ENCODE measurements at places on chromosomes 2 and 18.
A peak's percentile ranks its signal among the peaks of the same experiment; 100 is the strongest.

DNA sequence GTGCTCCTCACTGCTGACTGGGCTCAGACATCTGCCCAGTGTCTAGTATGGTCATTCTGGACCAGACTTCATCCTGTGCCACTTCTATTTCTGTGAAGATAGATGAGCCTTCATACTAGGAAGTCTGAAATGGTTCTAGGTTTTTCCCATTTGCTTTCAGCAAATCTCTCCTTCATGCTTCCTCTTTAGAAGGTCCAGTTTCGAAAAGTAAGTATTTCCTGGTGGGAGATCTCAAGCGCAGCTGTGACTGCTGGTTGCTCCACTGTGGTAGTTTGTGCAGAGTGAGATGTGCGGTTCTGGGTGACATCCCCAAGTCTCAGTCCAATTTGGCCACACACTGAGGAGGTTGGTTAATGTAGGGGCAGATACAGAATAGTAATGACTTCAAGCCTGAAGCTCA, 14.4 kb downstream of the IL36B start:
- no peak for DNase-seq

DNA sequence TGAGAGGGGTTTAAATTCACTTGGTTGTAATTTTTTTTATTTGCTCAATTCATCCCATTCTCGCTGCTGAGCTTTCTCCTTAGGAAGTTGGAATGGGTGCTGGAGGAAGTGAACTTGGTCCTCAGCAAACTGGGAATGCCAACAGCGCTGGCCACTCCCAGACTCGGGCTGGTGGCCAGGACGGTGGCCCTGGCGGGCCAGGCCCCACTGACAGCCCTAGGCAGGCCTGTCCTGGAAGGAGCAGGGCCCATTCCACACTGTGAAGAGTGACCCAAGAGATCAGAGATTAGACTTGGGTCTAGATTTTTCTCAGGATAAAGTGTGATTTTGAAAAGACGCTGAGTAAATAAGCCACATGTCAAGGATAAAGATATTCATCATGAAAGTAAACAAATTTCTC, 132.7 kb downstream of the HDAC4 start:
- no peak for DNase-seq

DNA sequence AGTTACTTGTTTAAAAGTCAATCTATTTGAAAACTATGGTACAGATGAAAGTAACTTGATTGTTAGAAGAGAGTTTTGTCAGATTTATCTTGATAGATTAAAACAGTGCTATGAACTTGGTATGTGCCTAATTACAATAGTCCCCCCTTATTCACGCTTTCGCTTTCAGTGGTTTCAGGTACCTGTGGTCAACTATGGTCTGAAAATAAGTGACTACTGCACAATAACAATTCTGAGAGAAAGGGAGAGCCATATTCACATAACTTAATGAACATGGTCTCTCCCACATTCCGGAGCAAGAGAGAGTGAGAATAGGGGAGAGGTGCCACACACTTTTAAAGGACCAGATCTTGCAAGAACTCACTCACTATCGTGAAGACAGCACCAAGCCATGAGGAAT, 13.2 kb upstream of the MAP4K4 start:
- no peak for DNase-seq

GRCh38 chr2:15092181-15092580, 459.7 kb downstream of the LRATD1 start:
- no peak for DNase-seq

- no peak for DNase-seq
Observed at GRCh38 chr2:142992840-142993239, 115.4 kb downstream of the KYNU start.

- no peak for DNase-seq
Observed at GRCh38 chr2:144133936-144134665, 385.8 kb downstream of the ZEB2 start.

GRCh38 chr2:236214376-236214995, 46.3 kb upstream of the GBX2 start:
- DNase-seq = no peak

DNA sequence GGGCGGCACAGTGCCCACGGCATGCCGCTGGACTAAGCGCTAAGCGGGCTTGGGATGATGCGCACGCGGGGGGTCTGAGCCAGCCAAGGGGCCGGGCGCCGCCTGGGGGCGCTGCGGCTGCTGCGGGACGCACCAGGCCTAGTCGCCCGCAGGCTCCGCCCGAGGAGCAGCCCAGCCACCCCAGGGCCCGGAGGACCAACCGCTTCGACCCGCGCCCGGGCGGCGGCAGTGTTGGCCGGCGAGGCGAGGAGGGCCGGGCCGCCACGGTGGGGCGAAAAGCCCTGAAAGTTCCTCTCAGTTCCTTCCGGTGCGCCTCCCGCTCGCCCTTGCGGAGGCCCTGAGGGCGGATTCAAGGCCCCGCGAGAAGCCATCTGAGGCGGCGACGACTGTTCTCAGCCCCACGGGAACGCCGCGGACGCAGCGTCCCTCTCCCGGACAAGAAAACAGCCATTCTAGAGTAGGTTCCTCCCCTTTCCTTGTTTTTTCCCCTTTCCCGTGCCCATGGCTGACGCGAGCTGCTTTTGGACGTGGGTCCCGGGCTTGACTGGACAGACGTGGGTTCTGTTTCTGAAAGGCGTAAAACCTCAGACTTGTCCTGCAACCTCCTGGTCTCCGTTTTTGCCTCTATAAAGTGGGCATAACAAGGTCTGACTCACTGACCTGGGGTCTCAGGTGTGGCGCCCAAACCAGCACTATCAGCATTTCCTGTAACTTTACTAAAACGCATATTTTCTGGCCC, at the start of gene ANKAR:
ANKAR (plus strand) TSS at position 297 of the 739 bp plus-strand sequence. CDS start 1,821 bp downstream, outside the sequence.
- DNase-seq = peak; percentile 94

GRCh38 chr2:120453635-120453998, 107.7 kb downstream of the INHBB start:
- DNase-seq = no peak

DNA sequence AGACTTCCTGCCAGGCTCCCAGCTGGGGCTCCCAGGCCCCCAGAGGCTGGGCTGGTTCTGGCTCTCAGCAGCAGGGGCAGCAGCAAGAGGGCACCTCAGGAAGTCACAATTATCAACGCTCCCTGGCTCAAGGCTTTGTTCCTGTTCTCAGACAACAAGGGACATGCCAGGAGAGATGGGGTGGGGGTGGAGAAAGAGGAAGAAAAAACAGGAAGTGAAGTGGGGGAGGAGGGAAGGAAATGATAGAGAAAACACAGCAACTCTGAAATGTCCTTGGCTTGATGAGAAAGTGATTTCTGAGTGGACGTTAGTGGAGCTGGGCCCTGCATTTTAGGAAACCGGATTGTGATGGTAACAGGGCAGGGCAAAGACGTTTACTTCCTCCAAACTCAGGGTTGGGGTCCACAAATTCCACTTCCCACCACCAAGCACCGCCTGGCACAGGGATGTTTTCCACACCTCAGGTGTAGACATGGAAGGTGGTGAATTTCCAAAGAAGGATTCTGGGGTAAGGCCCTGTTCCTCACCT, 40.4 kb downstream of the CYRIA start:
- peak; percentile 80 for DNase-seq

DNA sequence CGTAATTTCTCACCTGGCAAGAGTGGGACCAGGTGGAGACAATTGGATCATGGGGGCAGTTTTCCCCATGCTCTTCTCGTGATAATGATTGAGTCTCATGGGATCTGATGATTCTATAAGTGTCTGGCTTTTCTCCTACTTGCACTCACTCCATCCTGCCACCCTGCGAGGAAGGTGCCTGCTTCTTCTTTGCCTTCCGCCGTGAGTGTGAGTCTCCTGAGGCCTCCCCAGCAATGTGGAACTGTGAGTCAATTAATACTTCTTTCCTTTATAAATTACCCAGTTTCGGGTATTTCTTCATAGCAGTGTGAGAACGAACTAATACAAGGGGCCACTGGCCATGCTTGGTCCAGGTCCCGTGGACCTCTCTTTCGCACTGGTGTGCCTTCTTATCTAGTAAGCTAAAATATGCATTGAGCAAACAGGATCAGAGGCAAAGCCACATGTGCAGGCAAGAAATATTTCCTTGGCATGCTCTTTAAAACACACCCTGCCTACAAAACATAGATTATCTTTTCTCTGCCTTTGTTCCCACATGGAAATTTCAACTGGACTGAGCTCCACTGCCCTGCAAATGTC, 821.1 kb downstream of the TRIB2 start:
- DNase-seq = no peak

GRCh38 chr2:26086155-26086637, 52.3 kb downstream of the RAB10 start:
- DNase-seq = no peak

- DNase-seq = no peak
Observed at GRCh38 chr2:8517850-8518498, 163.9 kb upstream of the ID2 start.

Measured in B cell (primary cell).